ENCODE measurements at places on chromosomes 2 and 18.

DNA sequence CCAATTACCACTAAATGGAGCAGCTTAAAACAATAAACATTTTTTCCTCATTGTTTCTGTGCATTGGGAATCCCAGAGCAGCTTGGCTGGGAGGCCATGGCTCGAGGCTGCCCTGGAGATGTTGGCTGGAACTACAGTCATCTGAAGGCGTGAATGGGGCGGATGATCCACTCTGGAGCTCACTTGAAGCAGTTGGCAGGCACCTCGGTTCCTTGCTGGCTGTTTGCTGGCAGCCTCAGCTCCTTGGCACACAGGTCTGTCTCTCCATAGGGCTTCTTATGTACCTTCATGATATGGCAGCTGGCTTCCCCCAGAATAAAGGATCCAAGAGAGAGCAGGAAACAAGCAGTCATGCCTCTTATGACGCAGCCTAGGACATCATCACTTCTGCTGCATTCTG lies 227.0 kb upstream of the COPS8 start:
- H3K4me1 ChIP-seq: peaks cover 8% of the 10 kb centered on the region
- no peaks in the 10 kb centered on the region for H3K36me3 ChIP-seq
- no peaks in the 10 kb centered on the region for H3K27me3 ChIP-seq
- H3K27ac ChIP-seq: no peak overlapping the region

- H3K4me1 ChIP-seq: no peaks in the 10 kb centered on the region
- H3K27me3 ChIP-seq: no peaks in the 10 kb centered on the region
- no peak for DNase-seq
- H3K36me3 ChIP-seq: peaks cover 58% of the 10 kb centered on the region
Observed at GRCh38 chr2:159758686-159759085, 39.3 kb downstream of the CD302 start.

DNA sequence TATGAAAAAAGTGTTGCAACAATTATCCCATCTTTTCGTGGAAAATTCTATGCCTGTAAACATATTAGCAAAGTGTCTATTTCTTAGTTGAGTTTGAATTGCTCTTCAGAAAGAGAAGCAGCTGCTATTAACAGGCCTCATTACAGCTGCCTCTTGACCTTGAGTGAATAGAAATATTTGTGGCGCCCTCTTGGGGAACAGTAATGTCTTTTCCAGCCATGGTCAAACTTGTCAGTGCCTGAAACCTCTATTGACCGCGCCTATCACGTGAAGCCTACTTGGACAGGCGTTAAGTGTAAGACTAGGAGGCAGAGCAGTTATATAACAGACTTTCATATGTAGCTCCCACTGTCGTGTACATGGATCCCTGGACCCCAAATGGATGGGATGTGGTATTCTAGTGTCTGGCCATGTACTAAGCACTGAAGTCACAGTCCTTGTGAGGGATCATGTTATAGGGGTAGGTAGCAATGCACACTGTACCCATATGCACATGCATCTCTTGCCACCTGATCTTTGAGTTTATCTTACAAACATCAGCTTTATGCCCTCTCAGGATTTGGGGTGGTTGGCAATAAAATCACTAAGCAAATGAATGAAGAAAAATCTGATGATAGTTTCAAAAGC lies 245.0 kb downstream of the PTGR3 start:
- no peaks in the 10 kb centered on the region for H3K27me3 ChIP-seq
- H3K27ac ChIP-seq: no peak overlapping the region
- no peak for DNase-seq
- H3K4me3 ChIP-seq: no peak overlapping the region

GRCh38 chr18:8978394-8978793 lies 124.1 kb upstream of the NDUFV2 start:
- DNase-seq: no peak
- H3K27ac ChIP-seq: no peak overlapping the region
- no peak overlapping the region for H3K4me3 ChIP-seq
- H3K36me3 ChIP-seq: no peaks in the 10 kb centered on the region
- no peaks in the 10 kb centered on the region for H3K27me3 ChIP-seq
- H3K4me1 ChIP-seq: peaks cover 22% of the 10 kb centered on the region

GRCh38 chr2:239775623-239776435 lies 249.3 kb downstream of the NDUFA10 start:
- no peak overlapping the region for H3K27ac ChIP-seq
- H3K4me1 ChIP-seq: peaks cover 4% of the 10 kb centered on the region

GRCh38 chr2:186575302-186575701 lies 14.6 kb upstream of the ITGAV start:
- DNase-seq: no peak
- H3K36me3 ChIP-seq: no peaks in the 10 kb centered on the region
- no peak overlapping the region for H3K4me3 ChIP-seq
- H3K27me3 ChIP-seq: no peaks in the 10 kb centered on the region

DNA sequence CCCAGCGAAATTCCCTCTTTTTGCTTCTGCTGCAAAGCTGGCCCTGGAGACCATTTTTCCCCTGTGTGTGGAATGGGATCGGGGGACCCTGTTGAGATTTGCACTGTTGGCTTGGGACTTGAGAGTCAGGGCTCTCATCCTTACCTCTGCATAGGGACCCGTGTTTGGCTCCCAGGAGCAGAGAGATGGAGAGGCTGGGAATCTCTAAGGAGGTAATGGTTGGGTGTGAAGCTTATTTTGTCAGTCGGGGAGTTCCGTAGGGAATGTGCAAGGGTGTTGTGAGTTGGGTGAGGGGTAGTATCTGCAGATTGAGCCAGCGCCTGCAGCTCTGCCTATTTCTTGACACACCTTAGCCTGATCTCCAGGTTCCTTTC lies 4.5 kb downstream of the GATA6 start:
- H3K4me1 ChIP-seq: peaks cover 15% of the 10 kb centered on the region
- no peaks in the 10 kb centered on the region for H3K36me3 ChIP-seq
- no peak overlapping the region for H3K27ac ChIP-seq
- DNase-seq: no peak
- no peak overlapping the region for H3K4me3 ChIP-seq
- H3K27me3 ChIP-seq: peaks cover 49% of the 10 kb centered on the region

GRCh38 chr2:181203916-181204315 lies 223.5 kb downstream of the UBE2E3 start:
- no peak for DNase-seq
- H3K36me3 ChIP-seq: no peaks in the 10 kb centered on the region
- H3K27me3 ChIP-seq: no peaks in the 10 kb centered on the region
- H3K4me3 ChIP-seq: no peak overlapping the region
- H3K27ac ChIP-seq: no peak overlapping the region
- no peaks in the 10 kb centered on the region for H3K4me1 ChIP-seq

DNA sequence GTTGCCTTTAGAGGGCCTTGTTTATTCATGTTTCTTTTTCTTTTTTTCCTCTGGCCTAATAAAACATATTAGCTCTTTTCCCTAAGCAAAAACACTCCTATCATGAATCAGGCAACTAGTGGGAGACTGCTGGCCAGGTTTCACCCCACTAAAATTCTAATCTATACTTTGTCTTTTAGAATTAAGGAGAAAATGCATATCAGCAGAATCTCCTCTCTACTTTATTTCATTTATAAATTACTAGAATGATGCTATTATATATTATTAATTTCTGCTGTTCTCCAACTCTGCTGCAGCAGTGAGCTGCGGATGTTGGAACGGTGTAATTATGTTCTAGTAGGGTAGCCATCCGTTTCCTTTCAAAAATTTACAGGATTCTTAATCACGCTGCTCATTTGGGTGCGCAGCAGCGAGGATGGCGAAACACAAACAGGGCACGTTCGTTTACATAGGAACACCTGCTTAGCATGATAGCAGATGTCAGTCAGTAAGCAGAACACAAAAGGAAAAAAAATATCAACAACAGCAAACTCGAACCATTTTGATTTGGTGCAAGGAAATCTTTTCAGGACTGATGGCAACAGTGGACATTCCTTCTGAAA lies 30.5 kb downstream of the ZEB2 start:
- peaks cover 64% of the 10 kb centered on the region for H3K4me1 ChIP-seq
- H3K36me3 ChIP-seq: peaks cover 59% of the 10 kb centered on the region
- no peak overlapping the region for H3K4me3 ChIP-seq
- no peak for DNase-seq

DNA sequence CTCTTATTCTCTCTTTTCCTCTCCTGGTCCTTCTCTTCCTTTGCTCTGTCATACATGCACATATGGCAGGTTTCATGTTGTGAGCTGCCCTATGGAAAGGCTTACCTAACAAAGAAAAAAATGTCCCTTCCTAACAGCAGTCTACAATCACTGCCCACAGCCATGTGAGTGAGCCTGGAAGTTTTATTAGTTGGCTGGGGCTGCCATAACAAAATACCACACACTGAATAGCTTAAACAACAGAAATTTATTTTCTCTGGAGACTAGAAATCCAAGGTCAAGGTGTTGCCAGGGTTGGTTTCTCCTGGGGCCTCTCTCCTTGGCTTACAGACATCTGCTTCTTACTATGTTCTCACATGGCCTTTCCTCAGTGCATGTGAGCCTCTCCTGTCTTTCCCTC lies 142.1 kb downstream of the TRIB2 start:
- H3K36me3 ChIP-seq: peaks cover 1% of the 10 kb centered on the region
- no peak for DNase-seq
- no peak overlapping the region for H3K4me3 ChIP-seq
- peaks cover 9% of the 10 kb centered on the region for H3K4me1 ChIP-seq
- no peak overlapping the region for H3K27ac ChIP-seq

GRCh38 chr2:60839126-60839813 lies 42.1 kb upstream of the REL start:
- H3K4me1 ChIP-seq: peaks cover 94% of the 10 kb centered on the region
- H3K36me3 ChIP-seq: no peaks in the 10 kb centered on the region
- peak overlapping the region; percentile 91 for H3K27ac ChIP-seq
- no peaks in the 10 kb centered on the region for H3K27me3 ChIP-seq
- H3K4me3 ChIP-seq: peak overlapping the region; percentile 46

GRCh38 chr2:217597681-217598080 lies 405.1 kb downstream of the TNS1 start:
- peaks cover 11% of the 10 kb centered on the region for H3K4me1 ChIP-seq
- no peak overlapping the region for H3K27ac ChIP-seq
- H3K27me3 ChIP-seq: peaks cover 14% of the 10 kb centered on the region
- DNase-seq: no peak
- no peaks in the 10 kb centered on the region for H3K36me3 ChIP-seq

- no peak for DNase-seq
- H3K27ac ChIP-seq: no peak overlapping the region
- H3K4me3 ChIP-seq: no peak overlapping the region
Observed at GRCh38 chr2:122166820-122167219, 411.4 kb downstream of the TSN start.

DNA sequence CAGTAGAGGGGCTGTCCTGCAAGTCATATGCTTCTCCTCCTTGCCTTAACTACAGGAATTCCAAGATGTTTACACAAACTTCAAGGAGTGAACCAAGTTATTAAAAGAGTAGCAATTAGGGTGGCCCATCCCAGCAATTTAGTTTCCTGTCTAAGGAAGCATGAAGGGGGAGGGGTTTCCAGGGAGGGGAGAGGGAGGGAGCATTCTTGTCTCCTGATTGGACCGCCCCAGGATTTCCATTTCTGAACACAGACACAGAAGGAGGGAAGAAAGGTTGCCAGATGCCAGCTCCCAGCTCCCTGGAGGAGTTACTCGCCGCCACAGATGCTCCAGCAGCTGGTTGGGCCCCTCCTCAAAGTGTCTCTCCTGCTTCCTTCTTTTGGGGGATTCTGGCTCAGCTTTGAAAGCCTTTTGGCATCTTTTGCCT lies 107.6 kb downstream of the TRIB2 start:
- H3K27ac ChIP-seq: no peak overlapping the region
- no peaks in the 10 kb centered on the region for H3K36me3 ChIP-seq
- no peak for DNase-seq

DNA sequence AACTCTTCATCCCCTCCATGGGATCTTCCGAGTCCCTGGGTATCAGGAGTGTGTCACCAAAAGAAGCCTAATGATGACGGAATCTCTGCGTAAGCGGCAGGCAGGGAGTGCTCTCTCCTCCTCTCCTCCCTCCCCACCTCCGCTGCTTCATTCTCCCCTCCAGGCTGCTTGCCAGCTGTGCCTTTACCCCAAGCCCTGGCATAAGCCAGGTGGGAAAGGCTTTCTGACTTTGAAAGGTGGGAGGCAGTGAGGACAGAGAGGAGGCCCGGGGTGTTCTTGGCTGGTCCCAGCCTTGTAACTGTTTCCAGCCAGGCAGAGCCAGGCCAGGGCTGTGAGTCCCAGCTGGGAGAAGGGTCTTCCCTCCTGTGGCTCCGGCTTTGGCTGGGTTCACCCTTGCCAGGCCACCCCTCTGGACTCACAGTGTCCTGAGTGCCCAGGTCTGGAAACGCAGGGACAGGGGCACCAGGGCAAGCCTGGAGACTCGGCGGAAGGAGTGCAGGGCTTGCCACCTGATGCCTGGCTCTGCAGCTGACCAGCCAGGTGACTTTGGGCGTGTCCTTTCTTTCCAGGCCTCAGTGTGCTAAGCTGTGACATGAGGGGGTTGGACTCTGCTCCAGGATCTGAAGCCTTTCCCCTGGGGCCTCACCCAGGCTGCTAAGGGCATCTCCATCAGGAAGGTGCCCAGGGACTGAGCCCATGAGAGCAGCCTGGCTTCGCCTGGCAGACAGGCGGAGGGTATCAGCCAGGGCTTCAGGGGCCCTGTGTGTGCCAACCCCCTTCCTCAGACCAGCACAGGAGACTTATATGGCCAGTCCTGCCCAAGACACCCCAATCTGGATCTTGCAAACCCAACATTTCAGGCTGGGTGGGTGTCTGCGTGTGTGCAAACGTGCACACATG lies 32.7 kb upstream of the HPCAL1 start:
- peaks cover 6% of the 10 kb centered on the region for H3K4me1 ChIP-seq
- DNase-seq: no peak
- no peaks in the 10 kb centered on the region for H3K27me3 ChIP-seq
- no peak overlapping the region for H3K4me3 ChIP-seq
- H3K27ac ChIP-seq: no peak overlapping the region
- no peaks in the 10 kb centered on the region for H3K36me3 ChIP-seq

- H3K4me3 ChIP-seq: no peak overlapping the region
- H3K27me3 ChIP-seq: no peaks in the 10 kb centered on the region
- no peak for DNase-seq
- no peaks in the 10 kb centered on the region for H3K36me3 ChIP-seq
- H3K27ac ChIP-seq: no peak overlapping the region
- no peaks in the 10 kb centered on the region for H3K4me1 ChIP-seq
Observed at GRCh38 chr2:83873110-83873509, 586.0 kb downstream of the SUCLG1 start.

DNA sequence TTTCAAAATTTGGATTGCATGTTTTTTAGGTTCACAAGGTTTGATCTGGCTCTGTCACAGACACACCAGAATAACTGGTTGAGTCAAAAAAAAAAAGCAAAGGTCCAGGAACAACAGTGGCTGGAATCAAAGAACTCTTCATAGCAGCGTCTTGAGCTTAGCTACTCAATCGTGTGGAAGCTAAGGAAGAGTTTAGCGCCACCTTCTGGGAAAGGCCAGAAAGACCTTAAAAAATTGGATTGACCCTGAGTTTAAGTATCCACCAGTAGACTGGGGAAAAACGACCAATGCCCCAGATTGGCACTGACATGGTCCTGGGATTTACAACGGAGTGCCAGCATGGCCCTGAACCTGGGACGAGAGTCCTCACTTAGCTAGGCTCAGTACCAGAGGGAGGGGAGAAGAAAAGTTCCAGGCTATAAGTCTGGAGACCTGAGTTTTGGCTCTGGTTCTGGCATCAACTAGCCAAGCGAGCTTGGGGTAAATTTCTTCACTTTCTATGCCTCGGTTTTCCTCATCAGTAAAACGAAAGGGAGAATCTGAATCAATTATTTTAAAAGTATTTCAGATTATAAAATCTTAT lies 71.1 kb upstream of the TFCP2L1 start:
- peaks cover 83% of the 10 kb centered on the region for H3K36me3 ChIP-seq
- H3K27me3 ChIP-seq: no peaks in the 10 kb centered on the region
- H3K4me3 ChIP-seq: no peak overlapping the region
- H3K4me1 ChIP-seq: no peaks in the 10 kb centered on the region
- DNase-seq: no peak

GRCh38 chr2:150729495-150729955 lies 242.1 kb upstream of the RND3 start:
- H3K4me1 ChIP-seq: no peaks in the 10 kb centered on the region
- H3K4me3 ChIP-seq: no peak overlapping the region
- DNase-seq: no peak
- no peaks in the 10 kb centered on the region for H3K36me3 ChIP-seq
- H3K27me3 ChIP-seq: no peaks in the 10 kb centered on the region
- no peak overlapping the region for H3K27ac ChIP-seq
